ENCODE measurements at places on chromosomes 13 and 19. TPM values are rescaled to one million over a fixed set of nuclear protein-coding genes. Genes with fewer than 3 reads are reported as not detected.

The SIGLEC10 gene
- not detected for total RNA-seq

The AZU1 gene
- total RNA-seq: not detected

The CRLF1 gene
- 2.6 TPM for total RNA-seq

The ZNF442 gene
- total RNA-seq: 0.26 TPM

The MISP gene
- total RNA-seq: 3.2 TPM

The LRP3 gene
- total RNA-seq: 36.7 TPM

The PRR36 gene
- not detected for total RNA-seq

Data from epithelial cell of alveolus of lung (primary cell).